NCI-H446 (cell line): ENCODE measurements at places on chromosomes 5 and 9.

GRCh38 chr5:59007460-59008063 lies 424.7 kb downstream of the RAB3C start:
- no peak for DNase-seq

GRCh38 chr5:147750065-147750464 lies 32.5 kb downstream of the JAKMIP2 start:
- no peak for DNase-seq

- no peak for DNase-seq
These were observed 34.8 kb downstream of the LSM11 start for GRCh38 chr5:157778121-157778805.

DNA sequence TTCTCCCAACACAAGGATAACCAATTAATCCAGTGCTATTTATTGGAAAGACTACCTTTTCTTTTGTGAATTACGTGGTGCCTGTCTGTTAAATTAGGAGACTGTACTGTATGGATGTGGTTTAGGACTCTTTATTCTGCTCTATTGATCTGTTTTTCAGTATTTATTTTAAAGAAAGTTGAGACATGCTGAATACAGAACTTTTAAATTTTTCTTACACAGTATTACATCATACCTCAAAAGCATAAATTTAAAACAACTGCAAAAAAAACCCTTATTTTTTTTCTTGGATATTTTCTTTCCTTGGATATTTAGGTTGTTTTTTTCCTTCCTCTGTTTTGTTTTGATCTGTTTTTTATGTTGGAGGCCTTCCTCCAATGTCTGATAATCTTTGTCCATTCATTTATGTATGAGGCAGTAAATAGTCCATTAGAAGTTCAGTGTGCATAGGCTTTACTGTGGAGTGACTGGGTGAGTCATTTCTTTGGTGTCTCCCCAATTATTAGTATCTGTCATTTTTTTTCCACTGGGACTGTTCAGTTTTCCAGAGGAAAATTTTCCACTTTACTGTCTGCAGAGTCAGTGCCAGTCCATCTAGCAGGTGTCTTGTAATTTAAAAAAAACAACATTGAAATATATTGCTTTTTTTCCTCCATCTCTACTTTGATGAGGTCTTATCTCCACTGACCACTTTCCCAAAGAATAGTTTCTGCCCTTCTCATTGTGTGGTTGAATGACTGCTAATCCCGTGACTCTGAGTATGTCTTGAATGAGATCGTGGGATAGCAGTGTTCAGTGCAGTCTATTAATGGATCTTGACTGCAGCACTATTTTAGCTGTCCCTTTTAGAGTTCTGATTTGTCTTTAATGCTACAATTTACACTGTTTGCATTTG lies 15.2 kb downstream of the CYSTM1 start:
- no peak for DNase-seq

- DNase-seq: no peak
These were observed 26.2 kb downstream of the NREP start for GRCh38 chr5:111730659-111731382.

- no peak for DNase-seq
These were observed 2.6 kb downstream of the SPARC start for GRCh38 chr5:151683986-151684588.

GRCh38 chr9:114499941-114500696 lies 5.2 kb downstream of the WHRN start:
- DNase-seq: no peak

DNA sequence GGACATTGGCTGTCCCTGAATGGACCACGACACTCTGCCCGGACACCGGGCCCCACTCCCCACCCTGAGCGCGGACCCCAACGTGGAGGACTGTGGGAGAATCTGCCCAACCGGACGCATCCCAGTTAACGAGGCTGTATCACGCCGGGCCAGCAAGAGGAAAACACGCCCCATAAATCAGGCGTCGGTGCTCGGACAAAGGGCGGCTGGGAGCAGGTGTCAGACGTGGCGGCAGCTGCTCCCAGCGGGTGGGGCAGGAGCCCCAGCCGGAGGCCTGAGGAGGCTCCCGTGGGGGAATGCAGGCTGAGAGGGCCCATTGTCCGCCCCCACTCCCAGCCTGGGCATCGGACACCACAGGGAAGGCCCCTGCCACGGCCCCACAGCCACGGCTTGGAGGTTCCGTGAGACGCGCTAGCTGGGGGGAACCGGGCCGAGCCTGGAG lies 19.2 kb downstream of the NOTCH1 start:
- no peak for DNase-seq

DNA sequence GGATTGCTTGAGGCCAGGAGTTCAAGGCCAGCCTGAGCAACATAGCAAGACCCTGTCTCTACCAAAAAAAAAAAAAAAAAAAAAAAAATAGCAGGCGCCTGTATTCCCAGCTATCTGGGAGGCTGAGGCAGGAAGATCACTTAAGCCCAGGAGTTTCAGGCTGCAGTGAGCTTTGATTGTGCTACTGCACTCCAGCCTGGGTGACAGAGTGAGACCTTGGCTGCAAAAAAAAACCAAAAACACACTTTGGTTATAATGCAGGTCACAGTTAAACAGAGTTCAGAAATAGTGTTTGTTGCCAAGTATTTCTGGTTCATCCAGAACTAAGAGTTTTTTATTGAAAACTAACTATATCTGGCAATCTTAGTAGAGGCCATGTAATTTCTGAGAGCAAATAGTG lies 24.1 kb upstream of the IL6ST start:
- no peak for DNase-seq

DNA sequence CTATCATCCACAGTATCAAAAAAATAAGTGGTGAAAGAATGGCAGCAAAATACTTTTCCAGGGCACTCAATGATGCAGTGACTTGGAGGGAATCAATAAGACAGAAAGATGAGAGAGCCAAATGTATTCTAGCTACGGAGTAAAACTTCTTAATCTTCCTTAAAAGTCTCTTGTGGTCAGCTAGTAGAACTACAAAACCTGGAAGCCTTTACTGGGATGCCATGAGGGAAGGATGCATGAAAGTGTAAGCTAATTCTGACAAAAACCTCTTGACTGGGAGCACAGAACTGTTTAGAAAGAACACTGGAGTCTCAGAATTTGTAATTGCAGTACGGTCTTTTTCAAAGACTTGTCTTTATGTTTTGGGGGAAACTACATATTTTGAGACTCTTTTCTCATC lies 432.8 kb upstream of the PTPRD start:
- DNase-seq: no peak

DNA sequence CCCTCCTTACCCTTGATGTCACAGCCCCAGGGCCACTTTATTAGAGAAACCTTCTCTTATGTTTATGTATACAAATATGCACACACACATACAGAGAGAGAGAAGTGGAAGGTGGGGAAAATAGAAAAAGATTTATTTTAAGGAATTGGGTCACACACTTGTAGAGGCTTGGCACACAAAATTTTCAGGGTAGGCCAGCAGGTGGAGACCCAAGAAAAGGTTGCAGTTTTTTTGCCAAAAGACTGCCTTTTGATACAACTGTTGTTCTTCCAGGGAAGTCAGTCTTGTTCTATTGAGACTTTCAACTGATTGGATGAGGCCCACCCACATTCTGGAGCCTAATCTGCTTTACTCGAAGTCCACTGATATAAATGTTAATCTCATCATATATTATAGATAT lies 131.1 kb upstream of the PPP1R2B start:
- no peak for DNase-seq

DNA sequence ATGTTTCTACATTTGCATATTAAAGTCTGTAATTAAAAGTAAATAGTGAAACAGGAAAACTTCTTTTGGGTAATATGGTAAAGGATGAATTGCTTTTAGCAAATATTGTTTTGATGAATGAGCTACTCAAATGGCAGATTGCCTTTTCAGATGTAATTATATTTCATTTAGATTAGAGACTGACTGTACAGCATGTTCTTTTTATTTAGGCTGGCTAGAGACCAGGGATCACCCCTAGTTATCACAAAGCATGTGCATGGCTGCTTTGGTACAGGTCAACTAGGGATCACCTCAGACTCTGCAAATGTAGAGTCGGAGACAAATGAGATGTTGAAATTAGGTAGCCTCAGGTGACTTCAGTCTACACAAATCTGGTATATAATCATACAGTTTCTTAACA lies 214.9 kb upstream of the SEMA6A start:
- no peak for DNase-seq

DNA sequence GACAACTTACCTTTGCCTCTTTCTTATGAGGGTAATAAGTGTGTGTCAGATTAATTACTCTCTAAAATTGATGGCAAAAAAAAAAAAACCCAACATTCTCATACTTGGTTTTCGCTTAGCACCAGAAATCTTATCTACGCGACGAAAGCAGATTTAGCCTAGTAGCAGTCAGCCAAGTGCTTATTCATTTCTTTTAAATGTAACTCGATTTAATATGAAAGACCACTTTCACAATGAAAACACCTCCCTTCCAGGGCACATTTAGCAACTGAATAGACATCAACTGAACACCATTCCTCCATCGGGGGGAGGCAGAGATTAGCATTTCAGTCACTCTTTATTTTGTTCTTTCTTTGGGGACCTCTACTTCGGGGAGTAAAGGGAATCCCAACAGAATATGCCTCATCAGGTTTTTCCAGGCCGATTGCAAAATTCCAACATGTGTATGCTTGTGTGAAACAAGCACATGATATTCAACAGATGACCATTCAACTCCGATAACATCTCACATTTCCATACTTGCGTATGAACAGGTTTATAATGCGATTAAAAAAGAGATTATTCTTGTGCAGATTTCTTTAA lies 124.1 kb upstream of the RETREG1 start:
- DNase-seq: no peak

DNA sequence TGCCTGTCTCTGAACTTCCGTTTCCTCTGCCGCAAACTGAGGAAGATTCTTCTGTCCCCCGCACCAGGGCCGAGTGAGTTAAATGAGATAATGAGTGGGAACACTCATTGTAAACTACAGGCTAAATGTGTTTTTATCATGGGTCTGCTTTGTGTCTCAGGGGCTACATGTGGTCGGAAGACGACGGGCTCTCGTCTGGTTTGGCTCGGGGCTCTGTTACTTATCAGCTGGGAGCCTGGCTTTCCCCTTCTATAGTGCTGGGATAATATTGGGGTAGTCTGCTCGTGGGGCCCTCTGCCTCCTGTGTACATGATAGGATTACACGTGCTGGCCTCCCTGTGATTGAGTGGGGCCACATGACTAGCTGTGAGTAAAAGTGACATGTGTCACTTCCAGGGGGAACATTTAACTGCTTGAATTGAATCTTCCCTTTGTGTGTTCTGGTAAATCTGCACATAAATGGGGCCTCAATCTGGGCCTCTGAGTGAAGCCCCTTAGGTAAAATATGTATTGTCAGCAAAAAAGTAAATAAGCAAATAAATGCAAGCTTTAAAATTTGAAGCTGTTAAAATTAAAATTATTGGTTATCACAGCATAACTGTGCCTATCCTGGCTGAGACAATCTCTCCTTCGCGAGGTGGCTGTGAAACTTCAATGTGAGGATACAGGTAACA lies 86.9 kb upstream of the SH3PXD2B start:
- DNase-seq: no peak

DNA sequence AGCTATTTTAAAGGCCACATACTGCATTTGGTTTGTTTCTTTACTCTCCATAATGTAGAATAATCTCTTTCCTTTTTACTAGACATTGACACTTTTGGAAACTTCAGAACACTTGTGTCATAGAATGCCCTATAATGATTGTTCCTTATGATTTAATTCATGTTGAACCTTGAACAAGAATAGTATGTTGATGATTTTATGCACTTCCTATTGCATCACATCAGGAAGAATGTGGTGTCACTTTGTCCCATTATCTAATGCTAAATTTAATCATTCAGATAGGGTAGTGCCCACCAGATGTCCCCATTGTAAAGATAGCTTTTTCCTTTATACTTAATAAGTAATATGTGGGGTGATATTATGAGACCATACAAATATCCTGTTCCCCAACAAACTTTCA lies 19.4 kb upstream of the DEPDC1B start:
- no peak for DNase-seq

DNA sequence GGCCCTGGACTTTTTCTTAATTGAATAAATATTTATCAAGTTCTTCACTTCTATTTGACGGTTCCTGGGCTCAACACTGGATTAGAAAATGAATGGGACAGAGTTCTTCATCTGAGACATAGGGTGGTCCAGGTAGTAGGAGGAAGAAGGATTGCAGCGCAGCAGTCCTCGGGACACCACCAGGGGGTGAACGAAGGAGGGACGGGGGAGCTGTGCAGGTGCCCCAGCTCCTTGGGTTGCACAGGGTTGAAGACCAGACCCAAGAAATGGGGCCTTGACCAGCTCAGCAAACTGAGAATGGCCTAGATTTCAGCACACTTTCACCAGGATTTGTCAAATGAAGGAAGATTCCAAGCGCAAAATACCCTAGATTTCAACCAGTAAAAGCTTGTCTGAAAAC lies 29.5 kb downstream of the ABL1 start:
- no peak for DNase-seq

DNA sequence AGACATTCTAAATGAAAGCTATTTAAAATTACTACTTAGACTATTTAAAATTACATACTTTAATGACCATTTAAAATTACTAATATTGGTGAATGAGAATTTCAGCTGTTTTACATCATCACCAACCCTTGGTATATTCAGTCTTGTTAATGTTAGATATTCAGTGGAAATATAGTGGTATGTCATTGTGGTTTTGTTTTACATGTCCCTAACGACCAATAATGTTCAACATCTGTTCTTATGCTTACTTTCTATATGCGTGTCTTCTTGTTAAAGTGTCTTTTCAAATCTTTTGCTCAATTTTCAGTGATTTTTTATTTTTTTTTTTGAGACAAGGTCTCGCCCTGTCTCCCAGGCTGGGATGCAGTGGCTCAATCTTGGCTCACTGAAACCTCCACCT lies 279.3 kb upstream of the TARS1 start:
- no peak for DNase-seq

DNA sequence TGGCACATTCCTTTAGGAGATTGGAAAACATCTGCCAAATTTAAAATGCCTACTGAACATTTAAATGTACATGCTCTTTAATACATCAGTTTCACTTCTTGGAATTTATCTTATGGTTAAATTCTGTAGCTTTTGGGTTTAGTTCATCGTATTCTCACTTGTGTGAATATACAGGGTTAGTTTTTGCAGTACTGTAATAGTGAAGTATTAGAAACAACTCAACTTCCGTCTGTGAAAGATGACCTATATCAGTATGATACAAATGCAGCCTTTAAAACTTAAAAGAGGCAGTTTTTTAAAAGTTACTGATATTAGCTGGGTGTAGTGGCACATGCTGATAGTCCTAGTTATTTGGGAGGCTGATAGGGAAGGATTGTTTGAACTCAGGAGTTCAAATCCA lies 57.2 kb downstream of the CDC42SE2 start:
- DNase-seq: no peak

DNA sequence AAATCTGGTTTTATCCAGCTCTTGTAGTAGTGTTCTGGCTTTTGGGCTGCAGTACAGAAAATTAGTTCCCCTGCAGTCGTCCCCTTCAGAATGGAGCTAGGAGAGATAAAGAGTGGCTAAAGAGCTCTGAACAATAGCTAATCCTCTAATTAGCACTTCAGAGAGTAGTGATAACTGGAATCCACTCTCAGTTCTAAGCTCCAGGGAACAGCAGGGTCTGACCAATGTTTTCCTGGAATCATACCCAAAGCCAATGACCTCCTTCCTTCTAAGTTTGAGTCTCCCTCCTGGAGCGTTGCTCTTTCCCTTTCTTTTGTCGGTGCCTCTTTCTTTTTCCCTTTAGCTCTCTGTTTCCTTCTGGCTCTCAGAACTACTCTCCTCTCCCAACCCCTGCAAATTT lies 47.4 kb downstream of the MFAP3 start:
- no peak for DNase-seq

- DNase-seq: no peak
These were observed 234.8 kb downstream of the RFK start for GRCh38 chr9:76159293-76159926.
